ENCODE measurements at places on chromosomes 13 and 19. TPM values are rescaled to one million over a fixed set of nuclear protein-coding genes. Genes with fewer than 3 reads are reported as not detected.

Gene ZNF540
- 0.63 TPM for total RNA-seq

DNA sequence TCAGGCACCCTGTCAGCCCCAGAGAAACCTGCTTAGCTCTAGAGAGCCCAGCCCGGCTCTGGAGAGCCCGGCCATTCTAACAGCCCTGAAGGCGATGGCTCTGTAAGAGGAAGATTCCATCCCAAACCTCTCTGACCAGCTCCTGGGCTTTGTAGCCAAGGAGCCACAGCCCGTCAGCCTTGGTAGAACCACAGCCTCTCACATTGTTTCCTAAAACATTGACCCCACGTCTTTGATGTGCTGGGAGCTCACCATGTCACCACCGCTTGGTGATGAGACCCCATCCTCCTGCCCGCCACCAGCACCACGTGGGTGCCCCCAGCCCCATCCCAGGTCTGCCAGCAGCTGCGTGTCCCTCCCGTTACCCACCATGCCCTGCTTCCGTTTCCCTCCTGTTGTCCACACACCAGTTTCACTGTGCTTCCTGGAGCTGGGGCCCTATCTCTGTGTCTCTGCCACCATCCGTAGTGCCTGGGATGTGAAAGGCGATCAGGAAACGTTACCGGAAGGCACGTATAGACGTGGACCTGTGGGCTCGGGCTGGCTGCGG is 94.2 kb upstream of the MCF2L start:
- no peak overlapping the region for H3K27ac ChIP-seq
- H3K27me3 ChIP-seq: peaks cover 5% of the 10 kb centered on the region
- DNase-seq: no peak
- H3K36me3 ChIP-seq: no peaks in the 10 kb centered on the region

DNA sequence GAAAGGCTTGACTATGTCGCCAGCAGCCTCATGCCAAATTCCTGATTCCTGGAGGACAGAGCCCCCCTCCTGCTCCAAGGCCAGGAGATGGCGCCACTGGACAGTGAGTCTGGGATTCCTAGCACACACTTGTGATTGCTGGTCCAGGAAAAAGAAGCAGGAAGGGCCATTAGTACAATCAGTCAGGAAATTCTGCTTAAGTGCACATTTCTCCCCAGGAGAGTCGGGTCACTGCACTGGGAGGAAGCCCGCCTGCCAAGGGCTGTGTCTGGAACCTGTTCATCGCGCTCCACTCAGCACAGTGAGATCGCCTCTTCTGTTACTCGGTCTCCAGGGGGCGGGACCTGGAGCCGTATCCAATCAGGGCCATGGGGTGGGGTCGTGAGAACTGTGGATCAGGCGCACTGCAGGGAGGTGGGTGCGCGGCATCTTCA is 65.1 kb downstream of the ZNF823 start:
- peak overlapping the region; percentile 65 for H3K4me3 ChIP-seq
- no peaks in the 10 kb centered on the region for H3K27me3 ChIP-seq

Gene ANGPTL8
- total RNA-seq: not detected

Gene UQCRFS1
- total RNA-seq: 35.5 TPM

Data from HFFc6 (cell line).